ENCODE measurements at places on chromosomes 16 and 17. TPM values are rescaled to one million over a fixed set of nuclear protein-coding genes. Genes with fewer than 3 reads are reported as not detected.
A peak's percentile ranks its signal among the peaks of the same experiment; 100 is the strongest.

- peak overlapping the region; percentile 97 for H3K27ac ChIP-seq
- peak; percentile 10 for DNase-seq
- H3K4me1 ChIP-seq, result peaks cover 31% of the 10 kb centered on the region
- H3K36me3 ChIP-seq, result no peaks in the 10 kb centered on the region
- no peak overlapping the region for H3K4me3 ChIP-seq
Observed at GRCh38 chr17:28042721-28043291, 329 bp downstream of the NLK start.

DNA sequence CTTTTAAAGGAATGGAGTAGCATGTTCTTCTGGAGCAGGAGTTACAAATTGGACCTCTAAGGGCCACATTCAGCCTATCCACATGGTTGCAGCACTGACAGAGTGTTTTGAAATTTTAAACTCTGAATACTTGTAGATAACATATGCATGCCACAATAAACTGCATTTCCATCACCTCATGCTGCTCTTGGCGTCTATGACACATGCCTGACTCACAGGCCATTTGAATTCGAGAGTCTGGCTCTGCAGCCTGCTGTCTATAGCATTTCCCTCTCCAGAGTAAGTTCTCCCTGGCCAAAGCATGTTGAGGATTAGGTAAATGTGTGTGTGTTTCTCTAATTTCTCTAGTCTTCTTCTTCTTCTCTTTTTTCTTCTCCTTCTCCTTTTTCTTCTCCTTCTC is 28.7 kb upstream of the MYOCD start:
- DNase-seq, result no peak
- H3K27ac ChIP-seq, result no peak overlapping the region
- H3K4me1 ChIP-seq, result no peaks in the 10 kb centered on the region

- DNase-seq, result no peak
- H3K36me3 ChIP-seq, result no peaks in the 10 kb centered on the region
- no peaks in the 10 kb centered on the region for H3K27me3 ChIP-seq
- peak overlapping the region; percentile 19 for H3K27ac ChIP-seq
- H3K4me3 ChIP-seq, result no peak overlapping the region
Observed at GRCh38 chr17:82978765-82979349, 100.6 kb upstream of the METRNL start.

- H3K36me3 ChIP-seq, result no peaks in the 10 kb centered on the region
- H3K4me3 ChIP-seq, result no peak overlapping the region
- no peaks in the 10 kb centered on the region for H3K4me1 ChIP-seq
- DNase-seq, result no peak
- no peak overlapping the region for H3K27ac ChIP-seq
- H3K27me3 ChIP-seq, result no peaks in the 10 kb centered on the region
Observed at GRCh38 chr16:76378020-76378419, 100.8 kb downstream of the CNTNAP4 start.

GRCh38 chr16:74070237-74070636 is 226.4 kb upstream of the PSMD7 start:
- H3K36me3 ChIP-seq, result no peaks in the 10 kb centered on the region
- no peaks in the 10 kb centered on the region for H3K4me1 ChIP-seq
- H3K4me3 ChIP-seq, result no peak overlapping the region

Gene MT1A
- 35.2 TPM for total RNA-seq

Gene KRT20
- total RNA-seq, result 727 TPM

- H3K27me3 ChIP-seq, result peaks cover 34% of the 10 kb centered on the region
- no peaks in the 10 kb centered on the region for H3K36me3 ChIP-seq
- no peak overlapping the region for H3K27ac ChIP-seq
- no peaks in the 10 kb centered on the region for H3K4me1 ChIP-seq
- H3K4me3 ChIP-seq, result no peak overlapping the region
Observed at GRCh38 chr17:34110315-34110714, 144.8 kb upstream of the CCL2 start.

Gene DLG4
- total RNA-seq, result 2.4 TPM

DNA sequence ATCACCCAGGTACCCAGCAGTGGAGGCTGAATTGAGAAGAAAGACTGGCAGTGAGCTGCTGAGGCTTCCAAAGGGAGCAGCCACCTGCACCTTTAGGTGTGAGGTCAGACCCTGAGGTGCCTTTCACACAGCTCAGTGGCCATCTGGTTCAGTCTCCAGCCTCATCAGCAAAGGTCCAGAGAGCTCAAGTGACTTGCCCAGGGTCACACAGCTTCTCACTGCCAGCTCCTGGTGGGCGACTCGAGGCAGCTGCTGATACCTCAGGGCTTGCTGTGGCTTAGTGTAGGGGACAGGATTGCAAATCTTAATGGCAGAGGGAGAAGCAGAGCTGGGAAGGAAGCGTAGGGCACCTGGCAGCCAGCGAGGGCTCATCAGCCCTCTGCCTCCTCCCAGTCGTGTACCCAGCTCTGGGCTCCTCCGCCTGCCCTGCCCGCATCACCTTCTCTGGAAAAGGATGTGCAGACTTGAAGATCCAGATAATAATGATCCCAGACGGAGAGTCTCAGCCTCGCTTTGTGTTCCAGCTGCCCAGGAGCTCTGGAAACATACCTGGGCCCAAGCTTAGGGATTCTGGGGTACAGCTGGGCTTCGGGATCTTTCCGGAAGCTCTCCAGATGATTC is 165.3 kb upstream of the GSE1 start:
- no peaks in the 10 kb centered on the region for H3K36me3 ChIP-seq
- no peak overlapping the region for H3K4me3 ChIP-seq

GRCh38 chr17:31400481-31400950 is 9.0 kb downstream of the RAB11FIP4 start:
- peaks cover 9% of the 10 kb centered on the region for H3K27me3 ChIP-seq
- no peaks in the 10 kb centered on the region for H3K4me1 ChIP-seq
- no peaks in the 10 kb centered on the region for H3K36me3 ChIP-seq
- no peak for DNase-seq
- no peak overlapping the region for H3K4me3 ChIP-seq

Gene DNAAF8
- 0.60 TPM for total RNA-seq
